HTR-8/SVneo (cell line): ENCODE measurements at places on chromosomes 5 and 9.
A peak's percentile ranks its signal among the peaks of the same experiment; 100 is the strongest.

DNA sequence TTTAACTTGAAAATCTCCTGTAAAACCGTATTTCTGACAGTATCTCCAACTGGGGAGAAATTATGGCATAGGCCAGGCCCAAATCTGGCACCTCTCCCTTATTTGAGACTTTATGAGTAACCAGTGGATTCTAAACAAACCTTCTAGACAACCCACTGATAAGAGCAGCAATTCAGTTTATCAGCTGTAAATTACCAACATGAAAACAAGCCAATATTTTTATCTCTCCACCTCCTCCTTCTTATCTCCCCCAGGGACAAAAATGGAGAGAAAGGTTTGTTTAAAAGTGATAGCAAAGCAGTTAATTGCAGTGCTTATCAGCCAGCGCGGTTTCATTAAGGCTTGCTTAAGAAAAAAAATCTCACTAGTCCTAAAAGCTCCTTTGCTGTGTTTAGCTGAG lies 53.8 kb downstream of the KCNV2 start:
- DNase-seq, result no peak

DNA sequence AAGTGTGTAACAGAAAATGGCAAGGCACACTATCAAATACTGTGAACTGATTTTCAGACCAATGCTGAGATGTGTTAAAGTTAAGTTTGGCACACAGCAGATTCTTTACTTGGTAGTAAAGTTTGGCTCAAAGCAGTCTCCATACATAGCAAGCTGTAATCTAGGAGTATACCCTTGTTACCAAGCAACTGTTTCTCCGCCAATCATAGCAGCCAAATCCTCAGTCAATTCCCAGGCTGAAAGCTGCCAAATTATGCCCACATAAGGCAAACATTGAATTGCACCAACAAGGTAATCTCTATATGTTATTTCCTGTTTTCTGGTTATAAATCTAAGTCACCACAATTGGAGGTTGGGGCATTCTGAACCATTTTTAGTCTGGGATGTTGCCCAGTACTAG lies 345.7 kb downstream of the DEPDC1B start:
- DNase-seq, result no peak

GRCh38 chr5:12023614-12024241 lies 119.5 kb upstream of the CTNND2 start:
- DNase-seq, result peak; percentile 47

DNA sequence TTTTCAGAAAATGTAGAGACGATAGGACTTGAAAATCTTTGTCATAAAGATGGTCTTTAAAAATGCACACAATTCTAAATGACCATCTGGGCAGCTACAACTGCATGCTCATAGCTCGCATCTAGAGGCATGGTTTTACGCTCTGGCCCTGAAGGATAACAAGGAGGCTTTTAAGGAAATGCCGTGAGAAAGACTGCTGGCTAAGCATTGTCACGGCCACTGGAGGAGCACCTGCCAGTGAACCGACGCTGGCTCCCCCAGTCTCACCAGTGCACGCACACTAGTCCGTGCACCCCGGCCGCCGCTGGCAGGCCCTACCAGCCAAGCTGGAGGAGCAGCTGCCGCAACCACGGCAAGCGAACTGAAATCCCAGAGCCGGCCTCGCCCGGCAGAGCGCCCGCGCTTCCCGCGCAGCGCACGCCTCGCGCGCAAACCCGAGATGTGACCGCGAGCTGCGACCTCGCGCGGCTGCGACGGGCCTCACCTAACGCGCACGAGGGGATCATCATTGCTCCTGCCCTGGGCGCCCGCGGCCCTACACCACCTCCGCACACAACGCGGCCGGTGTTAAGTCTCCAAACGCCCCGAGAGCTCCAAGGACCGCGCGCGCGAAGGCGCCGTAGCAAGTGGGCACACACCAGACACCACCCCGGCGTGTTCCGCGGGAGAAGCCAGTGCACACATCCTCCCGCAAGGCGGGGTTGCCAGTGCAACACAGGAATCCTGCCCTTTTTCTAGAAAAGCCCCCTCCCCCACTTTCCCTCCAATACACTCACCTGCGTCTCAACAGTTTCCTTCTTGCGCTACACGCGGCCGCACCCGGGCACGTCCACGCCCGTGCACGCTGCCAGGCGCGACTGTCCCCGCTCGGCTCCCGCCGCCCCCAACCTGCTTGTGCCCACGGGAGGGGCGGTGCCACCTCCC lies 5.3 kb downstream of the ELAVL2 start:
- no peak for DNase-seq

DNA sequence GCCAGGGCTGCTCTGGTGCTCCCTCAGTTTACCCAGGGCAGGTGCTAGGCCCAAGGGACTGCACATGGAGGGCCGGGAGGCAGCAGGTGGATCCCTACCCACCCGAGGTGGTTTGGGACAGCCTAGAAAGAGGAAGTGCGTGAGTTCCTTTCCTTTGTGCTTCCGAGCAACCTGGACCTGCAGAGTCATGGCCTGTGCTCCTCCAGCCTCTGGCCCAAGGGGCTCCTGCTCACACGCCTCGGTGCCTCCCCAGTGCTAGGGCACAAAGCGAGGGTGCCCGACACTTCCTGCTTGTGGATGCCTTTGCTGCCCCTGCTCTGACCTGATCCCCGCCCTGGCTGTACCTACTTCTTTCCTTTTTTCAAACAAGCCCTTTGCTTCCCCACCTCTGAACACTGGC lies 79.3 kb downstream of the RXRA start:
- no peak for DNase-seq

DNA sequence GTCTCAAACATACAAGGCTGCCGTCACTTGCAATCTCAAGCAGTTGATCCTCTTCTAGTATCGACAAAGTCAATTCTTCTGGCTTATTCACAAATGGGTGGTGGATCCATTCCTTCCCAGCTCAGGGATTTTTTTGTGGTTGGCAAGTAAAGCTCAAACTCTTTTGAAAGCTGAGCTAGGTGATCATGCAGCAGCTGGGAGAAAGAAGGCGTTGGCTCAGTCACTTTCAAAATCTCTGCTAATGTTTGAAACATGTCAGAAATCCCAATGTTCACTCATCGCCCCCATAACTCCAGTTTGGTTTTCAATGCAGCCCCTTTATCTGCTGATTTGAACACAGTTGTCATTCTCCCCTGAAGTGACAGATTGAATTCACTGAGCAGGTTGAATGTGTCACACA lies 4.0 kb upstream of the HNRNPA0 start:
- DNase-seq, result no peak

GRCh38 chr5:135487839-135488514 lies 35.8 kb upstream of the TIFAB start:
- DNase-seq, result peak; percentile 28

DNA sequence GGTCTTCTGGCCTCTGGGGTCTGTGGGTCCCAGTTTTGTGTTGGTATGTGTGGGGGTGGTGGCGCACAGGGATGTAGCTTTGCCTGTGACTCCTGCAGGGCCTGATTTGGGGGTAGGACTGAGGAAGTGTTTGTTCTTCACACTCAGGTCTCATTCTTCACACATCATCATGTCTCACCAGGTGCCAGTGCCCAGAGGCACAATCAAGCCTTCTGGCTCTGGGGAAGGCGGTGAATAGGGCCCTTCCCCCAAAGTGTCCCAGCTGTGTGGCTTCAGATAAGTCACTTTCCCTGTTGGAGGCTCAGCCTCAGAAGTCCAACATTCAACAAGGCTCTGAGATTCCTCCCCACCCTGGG lies 5.1 kb downstream of the DBN1 start:
- DNase-seq, result no peak

GRCh38 chr5:95285409-95285755 lies 488 bp upstream of the MCTP1 start:
- peak; percentile 15 for DNase-seq

DNA sequence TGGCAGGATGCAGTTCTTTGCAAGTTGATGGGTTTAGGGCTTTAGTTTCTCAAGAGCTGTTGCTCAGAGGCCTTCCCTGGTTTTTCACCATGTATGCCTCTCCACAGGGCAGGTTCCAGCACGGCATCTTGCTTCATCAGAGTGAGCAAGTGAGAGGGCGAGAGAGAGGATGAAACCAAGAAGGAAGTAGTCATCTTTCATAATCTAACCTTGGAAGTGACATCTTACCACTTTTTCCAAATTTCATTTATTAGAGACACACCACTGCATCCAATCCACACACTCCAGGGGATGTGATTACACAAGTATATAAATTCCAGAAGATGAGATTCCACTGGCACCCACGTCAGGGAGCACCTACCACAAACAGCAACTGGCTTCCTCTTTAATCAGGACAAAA lies 294.4 kb downstream of the MARCHF11 start:
- DNase-seq, result no peak

GRCh38 chr9:131723632-131724031 lies 16.2 kb downstream of the RAPGEF1 start:
- DNase-seq, result no peak

GRCh38 chr5:106140101-106140500 lies 1530.6 kb downstream of the EFNA5 start:
- no peak for DNase-seq

DNA sequence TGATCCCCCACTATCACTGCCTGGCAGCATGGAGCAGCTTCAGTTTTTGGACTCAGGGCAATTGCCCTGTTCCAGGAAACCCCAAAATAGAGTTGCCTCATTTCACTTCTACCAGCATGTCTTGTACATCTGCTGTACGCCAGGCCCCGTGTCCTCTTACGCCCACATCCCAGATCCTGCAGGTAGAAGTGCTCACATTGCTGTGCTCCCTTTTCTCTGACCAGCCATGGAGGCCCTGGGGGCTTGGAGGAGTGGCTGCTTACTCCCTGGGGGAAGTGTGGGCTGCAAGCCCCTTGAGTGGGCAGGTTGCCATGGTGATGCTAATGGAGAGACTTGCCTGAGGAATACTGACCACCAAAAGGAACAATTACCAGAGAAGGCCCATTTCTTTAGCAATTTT lies 55.6 kb upstream of the KCNIP1 start:
- DNase-seq, result no peak

DNA sequence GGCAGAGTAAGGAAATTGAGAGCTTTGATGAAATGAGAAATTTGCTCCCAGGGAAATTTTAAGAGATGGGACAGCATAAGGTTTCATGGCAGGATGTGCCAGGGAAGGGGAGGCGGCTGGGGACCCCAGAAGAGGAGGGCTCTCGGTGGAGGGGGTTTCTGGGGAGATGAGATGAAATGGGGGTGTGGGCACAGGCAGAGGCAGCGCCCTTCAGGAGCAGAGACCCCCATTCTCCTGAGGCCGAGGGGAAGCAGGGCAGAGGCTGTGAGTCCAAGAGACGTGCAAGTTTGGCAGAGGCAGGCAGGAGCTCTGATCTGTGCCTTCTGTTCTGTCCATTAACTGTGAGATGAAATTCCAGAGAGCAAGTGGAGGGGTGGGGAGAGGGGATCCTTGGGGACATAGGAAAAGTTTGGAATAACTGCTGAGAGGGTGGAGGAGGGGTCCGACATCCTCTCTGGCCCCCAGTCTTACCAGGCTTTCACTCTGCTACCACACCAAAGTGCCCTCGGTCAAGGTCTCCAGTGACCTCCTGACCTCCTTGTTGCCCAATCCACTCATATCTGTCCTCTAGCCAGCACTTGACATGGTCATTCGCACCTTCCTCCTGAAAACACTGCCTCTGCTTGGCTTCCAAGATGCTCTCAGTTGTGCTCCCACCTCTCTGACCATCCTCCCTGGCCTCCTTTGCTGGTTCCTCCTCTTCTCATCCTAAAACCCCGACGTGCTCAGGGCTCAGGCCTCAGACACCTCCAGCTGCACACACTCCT lies 108.1 kb upstream of the MVB12B start:
- no peak for DNase-seq

DNA sequence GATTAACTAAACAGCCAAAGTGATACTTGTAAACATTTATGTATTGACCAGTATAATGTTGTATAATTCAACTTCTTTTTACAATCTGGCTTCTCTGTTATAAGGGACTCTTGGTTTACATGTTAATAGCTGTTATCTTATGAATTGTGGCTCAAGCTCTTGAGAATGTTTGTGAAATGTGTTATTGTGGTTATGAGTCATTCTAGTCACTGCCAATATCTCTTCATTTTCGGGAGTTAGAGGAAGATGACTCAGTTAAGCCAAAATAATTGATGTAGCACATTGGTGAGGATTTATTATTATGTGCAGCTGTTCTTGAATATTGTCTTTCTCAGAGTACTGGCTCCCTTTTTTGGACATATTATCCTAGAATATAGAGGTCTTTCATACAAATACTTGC lies 655.2 kb upstream of the RIOK2 start:
- peak; percentile 39 for DNase-seq

- no peak for DNase-seq
These were observed 1.3 kb downstream of the ACER2 start for GRCh38 chr9:19410195-19410503.

DNA sequence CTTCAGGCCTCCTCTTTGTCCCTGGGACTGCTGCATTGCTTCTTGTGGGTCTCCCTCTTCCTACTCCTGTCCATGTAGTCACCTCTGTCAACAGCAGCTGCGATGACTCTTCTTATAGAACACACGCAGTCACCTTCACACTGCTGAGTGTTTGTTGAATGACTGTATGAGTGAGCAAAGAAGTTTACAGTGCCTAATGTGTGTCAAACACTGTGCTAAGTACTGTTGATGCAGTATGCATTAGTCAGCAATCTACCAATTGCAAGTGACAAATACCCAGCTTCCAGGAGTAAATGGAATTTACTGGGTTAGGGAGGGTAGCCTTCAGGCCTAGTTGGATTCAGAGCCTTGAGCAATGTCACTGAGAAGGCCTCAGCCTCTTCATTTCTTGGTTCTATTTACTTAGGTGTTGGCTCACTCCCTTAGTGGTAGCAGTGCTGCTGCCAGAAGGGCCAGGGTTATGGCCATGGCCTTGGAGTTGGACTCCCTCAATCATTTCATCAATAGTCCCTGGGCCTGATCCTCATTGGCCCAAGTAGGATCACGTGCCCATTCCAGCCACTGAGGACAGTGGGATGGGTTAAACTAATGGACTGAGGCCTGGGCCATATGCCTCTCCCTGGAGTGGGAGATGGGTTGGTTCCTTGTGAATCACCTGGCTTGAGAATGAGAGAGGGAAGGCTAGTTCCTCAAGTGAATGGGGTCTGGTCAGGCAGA lies 93.5 kb downstream of the RGS3 start:
- no peak for DNase-seq

DNA sequence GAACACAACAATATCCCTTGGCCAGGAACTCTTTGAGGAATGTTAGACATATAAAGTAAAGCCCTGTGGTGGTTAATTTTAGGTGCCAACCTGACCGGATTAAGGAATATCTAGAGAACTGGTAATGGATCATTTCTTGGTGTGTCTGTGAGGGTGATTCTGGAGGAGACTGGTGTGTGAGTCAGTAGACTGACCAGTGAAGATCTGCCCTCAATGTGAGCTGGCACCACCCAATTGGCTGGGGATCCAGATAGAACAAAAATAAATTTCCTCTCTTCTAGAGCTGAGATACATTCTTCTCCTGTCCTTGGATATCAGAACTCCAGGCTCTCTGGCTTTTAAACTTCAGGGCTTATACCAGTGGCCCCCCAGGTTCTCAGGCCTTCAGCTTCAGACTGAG lies 56.2 kb upstream of the TNPO1 start:
- no peak for DNase-seq

DNA sequence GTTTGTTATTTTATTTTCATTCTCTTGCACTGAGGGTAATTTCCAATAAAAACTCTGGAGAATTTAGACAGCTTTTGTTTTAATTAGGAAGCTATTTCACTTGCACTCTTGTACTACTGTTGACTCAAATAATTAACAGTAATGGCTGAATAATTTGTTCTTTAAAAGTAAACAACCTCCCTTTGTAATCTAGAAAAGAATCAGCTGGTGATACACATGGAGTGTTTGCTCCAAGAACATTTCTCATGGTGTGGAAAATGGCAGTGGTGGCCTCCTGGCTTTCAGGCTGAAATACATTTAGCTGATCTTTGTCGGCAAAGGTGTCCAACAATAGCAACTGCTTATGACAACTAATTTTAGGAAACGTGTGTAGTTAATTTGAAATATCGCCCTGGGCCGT lies 129.4 kb downstream of the C9orf152 start:
- DNase-seq, result no peak
